Substantia nigra (tissue), 51 donors: ENCODE measurements at places on chromosomes 3 and 15.

GRCh38 chr3:150787741-150788370 lies 24.9 kb upstream of the SIAH2 start:
- DNase-seq, result peak; percentile 57

- DNase-seq, result no peak
Observed at GRCh38 chr3:167866331-167866730, 130.8 kb downstream of the SERPINI1 start.

DNA sequence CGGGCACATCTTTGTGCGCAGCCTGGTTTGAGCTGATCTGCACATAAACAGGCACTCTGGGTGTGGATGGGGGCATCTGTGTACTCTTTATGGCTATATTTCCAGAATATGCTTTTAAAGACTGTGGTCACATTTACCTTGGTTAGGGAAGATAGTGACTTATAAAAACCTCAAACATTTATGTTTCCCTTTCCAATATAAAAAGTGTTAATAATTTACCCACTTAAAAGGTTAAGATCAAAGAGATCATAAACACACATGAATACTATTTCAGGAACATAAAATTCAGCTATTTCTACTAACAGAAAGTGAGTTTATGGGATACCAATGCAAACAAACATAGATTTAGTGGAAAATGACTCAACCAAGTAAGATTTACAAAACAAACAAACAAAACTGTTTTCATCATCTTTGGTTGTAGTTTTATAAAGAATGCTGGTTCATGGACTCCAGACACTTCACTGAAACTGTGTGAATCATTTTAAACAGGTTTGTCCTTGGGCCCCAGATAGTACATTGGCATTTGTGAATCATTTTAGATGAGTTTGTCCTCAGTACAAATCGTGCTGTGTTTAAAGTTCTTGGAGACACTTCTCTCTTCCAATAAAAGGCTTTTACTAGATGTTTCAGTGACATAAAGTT lies 253.5 kb upstream of the CTDSPL start:
- DNase-seq, result no peak

GRCh38 chr15:85333132-85333831 lies 47.1 kb upstream of the AKAP13 start:
- DNase-seq, result no peak

DNA sequence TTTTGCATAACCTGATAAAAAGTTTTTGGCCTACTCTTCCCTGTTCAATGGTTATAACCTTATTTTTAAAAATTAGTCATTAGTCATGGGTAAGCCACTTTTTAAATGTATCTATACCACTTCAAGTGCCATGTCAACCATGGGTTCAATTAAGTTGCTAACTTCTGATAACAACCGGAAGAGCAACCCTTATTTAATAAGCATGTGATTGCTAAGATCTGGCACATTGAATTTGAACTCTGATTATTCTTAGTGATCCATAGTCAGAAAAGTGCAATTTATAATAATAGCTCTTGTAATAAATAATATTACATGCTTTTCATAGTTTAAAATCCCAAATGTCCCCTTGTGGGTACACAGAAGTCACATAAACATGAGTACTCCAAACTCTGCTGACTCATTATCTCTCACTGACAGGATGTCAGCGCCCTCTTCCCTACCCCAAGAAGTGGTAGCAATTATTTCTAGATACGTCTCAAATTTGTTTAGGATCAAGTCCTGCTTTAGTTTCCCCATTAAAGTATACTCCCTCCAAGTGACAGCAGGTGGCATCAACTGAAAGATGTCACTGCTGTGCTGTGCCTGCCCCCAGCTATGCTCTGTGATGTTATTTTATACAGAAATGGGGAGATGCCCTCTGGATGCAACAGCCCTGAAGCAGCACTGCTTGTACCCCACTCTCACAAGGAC lies 18.6 kb downstream of the SAMD7 start:
- DNase-seq, result no peak

DNA sequence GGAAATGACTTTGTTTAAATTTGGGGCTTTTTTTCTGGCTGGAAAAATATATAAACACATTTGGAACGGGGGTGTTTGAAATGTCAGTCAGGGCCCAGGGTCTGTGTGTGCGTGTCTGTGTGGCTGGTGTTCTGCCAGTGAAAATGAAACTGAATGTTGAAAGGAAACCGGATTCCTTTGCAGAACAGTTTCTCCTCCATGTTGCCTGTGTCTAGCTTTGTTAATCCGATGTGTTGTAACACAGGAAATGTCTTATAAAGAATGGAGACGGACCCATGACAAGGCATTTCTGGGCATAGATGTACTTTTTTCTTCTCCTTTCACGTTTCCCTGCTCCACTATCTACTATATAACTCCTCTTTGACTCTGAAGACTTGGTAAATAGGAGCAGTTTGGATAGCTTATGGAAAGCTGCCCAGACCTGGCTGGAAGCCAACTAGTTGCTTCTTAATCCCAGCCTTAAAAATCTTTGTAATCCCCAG lies 2.8 kb downstream of the SQOR start:
- no peak for DNase-seq

GRCh38 chr15:77436822-77437221 lies 16.1 kb downstream of the HMG20A start:
- no peak for DNase-seq

DNA sequence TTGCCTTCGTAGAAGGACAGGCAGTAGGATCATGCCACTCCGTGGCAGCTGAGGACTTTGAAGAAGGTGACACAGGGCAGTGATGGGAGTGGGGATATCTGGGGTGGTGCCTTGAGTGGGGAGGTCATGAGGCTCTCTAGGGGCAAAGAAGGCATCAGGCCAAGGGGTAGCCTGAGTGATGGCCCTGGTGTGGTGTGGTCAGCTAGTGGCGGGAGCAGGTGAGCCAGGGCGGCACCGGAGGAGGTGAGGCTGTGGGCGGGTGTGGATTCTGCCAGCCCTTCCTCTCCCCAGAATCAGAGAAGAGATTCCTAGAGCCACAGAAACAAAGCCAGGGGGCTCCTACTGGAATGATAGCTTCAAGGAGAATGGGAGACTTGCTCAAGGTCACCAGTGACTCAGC lies 18.4 kb downstream of the WNT7A start:
- no peak for DNase-seq

GRCh38 chr3:31129241-31129640 lies 234.8 kb upstream of the GADL1 start:
- DNase-seq, result no peak

DNA sequence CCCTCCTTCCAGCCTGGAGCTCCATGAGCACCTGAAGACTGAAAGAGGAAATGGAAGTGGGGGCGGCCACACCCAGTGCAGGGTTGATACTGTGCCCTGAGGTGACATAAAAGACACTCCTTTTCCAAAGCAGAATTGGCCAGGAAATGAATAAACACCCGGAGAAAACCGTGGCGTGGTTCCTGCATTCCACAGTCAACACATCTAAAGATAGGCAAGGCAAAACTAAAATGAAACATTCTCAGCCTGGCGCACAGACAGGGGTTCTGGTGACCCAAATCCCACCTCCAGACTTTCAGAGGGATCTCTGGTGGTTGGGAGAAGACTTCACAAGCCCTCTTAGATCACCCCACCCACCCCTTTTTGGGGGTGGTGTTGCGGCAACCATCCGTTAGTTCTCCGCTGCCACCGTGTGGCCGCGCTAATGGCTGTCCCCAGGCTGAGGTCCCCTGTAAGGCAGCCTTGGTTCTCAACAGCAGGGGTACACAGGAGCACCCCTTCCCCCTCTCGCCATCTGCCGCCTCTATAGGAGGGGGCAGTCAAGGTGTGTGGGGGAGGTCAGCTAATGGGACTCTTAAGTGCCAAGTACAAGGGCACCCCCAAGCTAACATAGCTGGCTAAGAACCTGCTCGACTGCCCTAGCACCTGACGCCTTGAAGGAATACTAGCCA lies 2.5 kb upstream of the MST1R start:
- no peak for DNase-seq

- no peak for DNase-seq
Observed at GRCh38 chr3:13018043-13018451, 55.2 kb downstream of the IQSEC1 start.

- no peak for DNase-seq
Observed at GRCh38 chr3:120181632-120182031, 87.4 kb upstream of the GSK3B start.

DNA sequence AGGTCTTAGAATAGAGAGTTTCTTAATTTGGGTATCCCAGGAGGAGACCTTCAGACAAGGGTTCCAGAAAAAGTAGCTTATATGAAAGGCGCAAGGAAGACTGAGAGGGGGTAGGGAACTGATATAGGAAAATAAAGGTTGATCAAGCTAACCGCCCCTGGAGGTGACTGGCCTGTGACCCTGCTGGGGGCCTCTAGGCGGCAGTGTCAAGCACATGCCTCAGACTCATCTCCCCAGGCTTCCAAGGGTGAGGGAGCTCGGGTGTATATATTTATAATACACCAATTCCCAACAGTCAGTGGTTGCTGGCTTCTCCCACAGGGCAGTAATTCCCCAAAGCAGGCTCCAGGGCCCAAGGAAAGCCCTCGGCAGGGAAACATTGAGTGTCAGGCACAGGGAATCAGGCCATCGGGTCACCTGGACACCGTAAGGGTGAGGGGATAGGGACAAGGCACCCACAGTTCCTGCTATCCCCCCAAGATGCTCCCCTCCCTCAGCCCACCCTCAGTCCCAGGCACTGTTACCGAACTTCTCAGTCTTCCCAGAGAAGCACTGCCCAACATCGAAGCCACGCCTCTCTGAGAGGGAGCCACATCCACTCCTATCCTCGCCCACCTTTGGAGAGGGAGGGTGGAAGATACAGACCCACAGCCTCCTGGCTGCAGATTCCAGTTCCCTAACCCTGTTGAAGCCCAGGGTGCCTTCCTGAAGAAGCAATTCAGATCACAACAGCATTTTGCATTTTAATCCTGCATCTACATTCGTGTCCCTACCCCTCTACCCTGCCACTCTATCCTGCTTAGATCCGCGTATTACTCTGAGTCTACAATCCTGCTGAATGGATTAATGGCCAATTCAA lies 19.5 kb upstream of the CAV3 start:
- DNase-seq, result no peak

- DNase-seq, result no peak
Observed at GRCh38 chr3:64674591-64675076, 13.2 kb downstream of the ADAMTS9 start.

DNA sequence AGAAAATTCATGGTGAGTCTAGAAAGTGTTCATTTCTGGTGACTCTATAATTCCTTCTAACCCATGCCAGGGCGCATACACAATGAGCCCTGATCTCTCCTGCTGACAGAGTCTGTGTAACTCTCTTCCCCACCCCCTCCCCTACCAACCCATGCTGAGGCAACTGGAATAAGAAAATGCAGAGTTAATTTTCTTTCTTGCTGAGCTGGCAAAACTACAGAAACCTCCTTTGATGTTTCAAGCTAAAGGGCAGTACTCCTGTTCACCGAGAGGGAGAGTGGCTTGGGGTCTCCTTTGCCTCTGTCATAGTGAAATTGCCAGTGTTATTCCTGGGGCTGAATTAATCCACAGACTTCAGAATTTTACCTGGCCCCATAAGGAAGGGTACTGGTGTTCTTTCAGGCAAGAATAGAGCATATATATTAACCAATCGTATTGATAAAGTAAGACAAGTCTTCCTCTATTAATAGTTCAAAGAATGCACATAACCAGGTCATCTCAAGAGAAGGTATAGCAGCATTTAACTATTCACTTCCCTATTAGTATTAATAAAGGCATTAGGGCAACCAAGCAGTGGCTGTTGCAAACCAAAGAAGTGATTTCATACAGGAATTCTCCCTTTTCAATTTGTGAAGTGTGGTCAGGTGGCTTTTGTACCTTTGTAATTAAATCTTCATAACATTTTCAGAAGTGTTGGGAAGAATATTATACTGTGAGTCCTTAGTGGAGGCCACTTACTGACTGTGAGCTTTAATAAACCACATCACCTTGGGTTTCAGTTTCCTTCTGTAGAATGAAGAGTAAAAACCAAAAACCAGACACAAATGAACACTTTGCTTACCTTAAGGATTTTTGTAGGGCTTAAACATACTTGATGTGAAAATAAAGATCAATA lies 4.1 kb downstream of the GAP43 start:
- DNase-seq, result no peak

GRCh38 chr15:76060118-76060989 lies 569 bp downstream of the TMEM266 start:
- no peak for DNase-seq

DNA sequence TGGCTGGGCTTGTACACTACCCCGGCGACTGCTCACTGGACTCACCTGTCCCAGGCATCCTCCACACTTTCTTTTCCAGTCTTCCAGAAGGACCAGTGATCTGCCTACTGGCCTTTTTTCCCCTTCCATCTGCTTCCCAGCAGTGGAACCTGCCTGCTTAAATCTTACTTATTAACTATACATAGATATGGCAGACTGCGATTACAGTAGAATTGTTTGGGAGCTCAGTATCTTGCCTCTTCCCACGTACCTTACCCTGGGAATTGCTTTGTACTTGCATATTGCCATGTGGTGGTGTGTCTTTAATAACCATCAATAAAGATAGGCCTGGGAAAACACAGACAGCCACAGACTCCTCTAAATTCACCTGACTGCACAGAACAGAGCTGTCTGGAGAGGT lies 11.8 kb upstream of the HES1 start:
- no peak for DNase-seq

GRCh38 chr3:277873-278272 lies 81.3 kb downstream of the CHL1 start:
- no peak for DNase-seq

DNA sequence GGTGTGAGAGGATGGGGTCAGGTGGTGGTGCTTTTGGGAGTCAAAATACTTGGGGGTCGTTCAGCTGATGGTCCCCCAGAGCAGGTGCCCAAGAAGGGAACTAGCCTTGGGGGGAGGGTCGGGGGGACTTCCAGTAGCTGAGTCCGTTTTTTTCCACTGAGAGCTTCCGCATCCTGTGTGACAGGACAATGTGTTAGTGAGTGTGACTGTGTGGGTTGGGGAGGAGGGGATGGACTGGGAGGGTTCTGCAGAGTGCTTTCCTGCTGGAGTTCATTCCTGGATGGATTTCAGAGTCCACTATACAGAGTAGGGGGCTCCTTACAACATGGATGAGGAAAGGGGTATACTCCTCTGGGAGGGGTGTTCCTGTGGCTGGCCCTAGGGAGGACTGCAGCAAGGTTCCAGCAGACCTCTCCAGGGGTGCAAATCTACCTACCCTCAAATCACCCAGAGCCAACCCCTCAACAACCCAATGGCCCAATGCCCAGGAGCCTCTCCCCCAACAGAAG lies 601 bp upstream of the HYAL2 start:
- no peak for DNase-seq

DNA sequence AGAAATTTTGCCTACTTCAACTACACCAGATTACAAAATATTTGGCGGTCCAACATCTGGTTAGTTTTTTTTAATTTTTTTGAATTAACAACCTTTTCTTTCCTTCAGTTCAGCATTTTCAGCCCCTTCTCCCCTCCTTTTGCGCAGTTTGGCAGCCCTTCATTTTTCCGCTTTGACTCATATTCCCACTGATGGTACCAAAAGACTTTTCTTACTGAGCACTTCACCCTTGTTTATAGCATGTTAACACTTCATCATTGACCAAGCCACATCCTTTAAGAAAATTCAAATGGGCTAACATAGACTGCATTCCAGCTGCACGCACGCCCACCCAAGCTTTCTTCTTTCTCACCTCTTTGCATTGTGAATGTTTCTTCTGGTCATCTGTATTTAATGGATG lies 49.7 kb downstream of the SEMA6D start:
- no peak for DNase-seq
